ENCODE measurements at places on chromosomes 5 and 9. TPM values are rescaled to one million over a fixed set of nuclear protein-coding genes. Genes with fewer than 3 reads are reported as not detected.
A peak's percentile ranks its signal among the peaks of the same experiment; 100 is the strongest.

DNA sequence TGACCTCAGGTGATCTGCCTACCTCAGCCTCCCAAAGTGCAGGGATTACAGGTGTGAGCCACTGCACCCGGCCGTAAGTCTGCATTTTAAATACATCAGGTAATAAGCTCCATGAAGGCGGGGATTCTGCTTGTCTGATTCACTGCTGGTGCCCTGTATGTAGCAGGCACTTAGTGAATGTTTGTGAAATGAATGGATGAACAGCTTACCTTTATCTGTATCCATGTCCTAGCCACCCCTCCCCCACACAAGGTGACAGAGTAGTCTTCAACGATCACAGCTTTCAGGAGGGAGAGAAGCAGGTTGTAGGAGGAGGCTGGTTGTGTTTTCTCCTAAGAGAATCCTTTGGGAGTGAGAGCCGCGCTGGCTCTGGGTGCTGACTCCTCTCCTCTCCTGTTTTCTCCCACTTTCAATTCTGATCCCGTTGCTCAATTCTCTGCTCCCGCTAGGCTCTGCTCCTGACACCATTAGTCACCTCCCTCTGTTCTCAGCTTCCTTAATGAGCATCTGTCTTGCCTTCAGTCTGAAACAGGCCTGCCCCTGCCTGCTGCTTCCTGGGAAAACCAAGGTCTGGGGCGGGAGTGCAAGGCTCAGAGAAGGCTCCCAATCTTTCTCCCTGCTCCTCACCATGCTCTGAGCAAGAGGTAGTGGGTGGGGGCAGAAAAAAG lies 88.8 kb upstream of the CTNNA1 start:
- DNase-seq = no peak

- no peak for DNase-seq
These were observed 1.3 kb downstream of the PROB1 start for GRCh38 chr5:139393497-139394122.

GRCh38 chr5:133773247-133774202 lies 161.2 kb upstream of the FSTL4 start:
- peak; percentile 17 for DNase-seq

DNA sequence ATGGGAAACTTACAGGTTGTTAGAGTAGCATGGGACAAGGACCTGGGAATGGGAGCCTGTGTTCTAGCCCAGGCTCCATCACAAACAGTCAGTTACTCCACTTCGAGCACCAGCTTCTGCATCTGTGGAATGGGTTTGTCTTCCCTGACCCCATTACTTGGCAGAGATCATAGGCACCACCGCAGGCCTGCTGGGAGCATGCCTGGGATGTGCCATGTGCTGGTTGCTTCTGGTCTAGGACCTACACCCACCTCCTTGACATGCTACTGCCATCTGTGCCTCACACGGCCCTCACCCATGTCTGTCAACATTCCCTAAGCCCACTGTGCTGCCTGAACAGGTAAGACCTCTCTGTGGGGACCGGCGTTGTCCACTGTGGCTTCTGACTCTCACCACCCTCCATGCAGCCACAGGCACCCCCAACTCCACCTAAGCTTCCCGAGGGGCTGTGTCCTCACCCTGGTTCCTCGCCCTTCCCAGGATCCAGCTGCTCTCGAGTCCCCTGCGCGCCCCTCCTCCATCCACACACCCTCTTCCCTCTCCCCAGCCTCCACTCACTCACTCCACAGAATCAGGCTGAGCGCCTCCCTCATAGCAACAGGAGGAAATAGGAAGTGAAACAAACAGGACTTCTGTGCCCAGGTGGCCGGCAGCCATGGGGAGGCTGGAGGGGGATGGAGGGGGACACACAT lies 85.9 kb upstream of the FAM120A start:
- DNase-seq = peak; percentile 83

- DNase-seq = no peak
These were observed 204.1 kb downstream of the CD180 start for GRCh38 chr5:66992547-66992946.

DNA sequence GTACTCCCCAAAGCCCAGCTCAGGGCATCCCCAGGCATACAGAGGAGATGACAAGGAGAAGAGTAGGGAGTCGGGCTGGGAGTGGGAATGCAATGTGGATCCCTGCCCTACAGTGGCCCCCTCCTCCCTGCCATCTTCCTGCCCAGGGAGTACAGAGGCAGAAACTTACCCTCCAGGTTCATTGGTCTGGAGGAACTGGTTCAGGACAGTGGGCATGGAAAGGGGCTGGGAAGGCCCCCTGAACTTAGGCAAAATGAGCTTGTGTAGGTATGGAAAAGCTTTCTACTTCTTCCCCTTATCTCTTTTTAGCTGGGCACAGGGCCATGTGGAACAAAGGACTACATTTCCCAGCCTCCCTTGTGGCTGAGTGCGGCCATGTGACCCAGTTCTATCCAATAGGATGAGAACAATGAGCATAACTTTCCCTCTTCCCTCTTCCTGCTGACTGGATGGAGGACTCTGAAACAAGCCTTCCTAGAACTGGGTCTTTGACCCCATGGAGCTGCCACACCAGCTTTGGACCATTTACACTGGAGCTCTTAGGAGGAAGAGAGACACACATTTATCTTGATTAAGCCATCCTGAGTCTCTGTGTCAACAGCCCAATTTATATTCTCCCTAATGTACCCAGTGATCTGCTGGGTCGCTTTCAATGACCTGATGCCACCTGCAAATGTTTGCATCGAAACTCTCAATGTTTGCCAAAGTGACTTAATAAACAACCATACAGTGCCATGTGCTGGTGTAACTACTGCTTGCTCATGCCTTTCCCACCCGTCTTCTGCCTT lies 25.0 kb upstream of the HMCN2 start:
- DNase-seq = peak; percentile 72

GRCh38 chr5:111649516-111649915 lies 107.5 kb downstream of the NREP start:
- no peak for DNase-seq

GRCh38 chr9:120985819-120986222 lies 59.2 kb upstream of the TRAF1 start:
- DNase-seq = no peak

DNA sequence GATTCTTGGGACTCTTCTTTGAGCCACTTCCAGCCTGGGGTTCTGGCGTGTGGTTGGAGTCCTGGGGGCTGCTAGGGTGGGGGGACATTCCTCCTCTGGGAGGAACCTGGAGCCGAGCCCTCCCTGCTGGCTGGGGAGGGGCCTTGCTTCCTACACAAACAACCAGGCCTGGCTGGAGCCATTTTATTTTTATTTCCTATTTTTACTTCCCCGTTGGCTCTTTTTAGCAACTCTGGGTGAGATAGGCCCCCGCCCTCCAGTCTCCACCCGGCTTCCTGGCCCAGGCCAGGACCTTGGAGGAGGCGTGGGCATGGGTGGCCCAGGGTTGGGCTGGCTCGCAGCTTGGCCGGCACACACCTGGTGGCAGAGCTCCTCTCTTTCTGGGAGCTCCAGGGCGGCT lies 15.1 kb downstream of the RXRA start:
- DNase-seq = no peak

- DNase-seq = no peak
These were observed 351.9 kb upstream of the TNC start for GRCh38 chr9:115469841-115470240.

- DNase-seq = no peak
These were observed 9.6 kb upstream of the CATSPER3 start for GRCh38 chr5:134957920-134958608.

DNA sequence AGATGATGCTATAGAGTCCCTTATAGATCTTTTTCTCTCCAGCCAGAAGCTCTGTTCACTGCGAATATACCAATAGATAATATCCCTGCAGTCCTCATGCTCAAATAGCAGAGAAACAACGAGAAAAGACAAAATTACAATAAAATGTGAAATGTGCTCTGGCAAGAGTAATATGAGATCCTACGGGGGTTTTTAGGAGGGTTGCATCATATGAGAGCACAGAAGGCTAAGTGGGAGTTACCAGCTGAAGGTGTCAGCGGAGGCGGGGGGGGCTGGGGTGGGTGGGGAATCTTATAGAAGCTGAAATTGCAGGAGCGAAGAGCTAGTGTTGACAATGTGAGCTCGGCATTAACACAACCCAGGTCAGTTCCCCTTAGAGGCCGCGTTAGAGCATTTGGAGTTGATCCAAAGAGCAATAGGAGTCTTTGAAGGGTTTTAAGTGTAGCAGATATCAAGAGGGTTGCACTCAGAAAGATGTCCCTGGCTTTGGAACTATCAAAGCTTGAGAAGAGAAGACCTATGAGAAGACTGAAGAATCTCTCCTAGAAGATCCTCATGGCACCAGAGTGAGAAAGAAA lies 109.7 kb downstream of the BASP1 start:
- no peak for DNase-seq

- DNase-seq = no peak
These were observed 44.5 kb upstream of the C5orf47 start for GRCh38 chr5:173944511-173944910.

DNA sequence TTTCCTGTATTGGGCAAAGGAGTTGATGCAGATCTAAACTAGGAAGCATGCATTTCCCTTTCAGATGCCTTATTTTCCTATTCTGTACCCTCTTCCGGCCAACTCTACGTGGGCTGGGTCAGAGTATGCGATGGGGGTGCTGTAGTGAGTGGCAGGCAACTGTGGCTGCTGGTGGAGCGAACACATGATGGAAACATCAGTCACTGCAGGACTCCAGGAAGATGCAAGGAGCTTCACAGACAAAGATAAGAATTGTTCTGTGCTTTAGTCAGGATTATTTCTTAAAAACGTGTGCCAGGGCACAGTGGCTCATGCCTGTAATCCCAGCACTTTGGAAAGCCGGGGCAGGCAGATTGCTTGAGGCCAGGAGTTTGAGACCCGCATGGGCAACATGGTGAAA lies 75.1 kb downstream of the PSAT1 start:
- DNase-seq = no peak

DNA sequence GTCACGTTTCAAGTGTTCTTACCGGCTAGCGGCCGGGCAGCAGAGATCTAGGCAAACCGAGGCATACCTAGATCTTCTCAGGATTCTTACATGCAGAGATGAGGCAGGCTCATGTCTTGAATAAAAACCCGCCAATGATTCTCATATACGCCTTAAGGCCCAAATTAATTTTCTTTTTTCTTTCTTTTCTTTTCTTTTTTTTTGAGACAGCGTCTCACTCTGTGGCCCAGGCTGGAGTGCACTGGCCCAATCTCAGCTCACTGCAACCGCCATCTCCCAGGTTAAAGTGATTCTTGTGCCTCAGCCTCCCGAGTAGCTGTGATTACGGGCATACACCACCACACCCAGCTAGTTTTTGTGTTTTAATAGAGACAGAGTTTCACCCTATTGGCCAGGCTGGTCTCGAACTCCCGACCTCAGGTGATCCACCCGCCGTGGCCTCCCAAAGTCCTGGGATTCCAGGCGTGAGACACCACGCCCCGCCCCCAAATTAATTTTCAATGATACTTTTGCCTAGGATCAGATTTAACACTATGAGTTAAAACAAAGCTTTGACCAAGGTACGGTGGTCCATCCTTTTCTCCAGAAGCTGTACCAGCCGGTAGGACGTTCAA lies 1.5 kb downstream of the C9orf40 start:
- no peak for DNase-seq

GRCh38 chr5:150272531-150272930 lies 17.0 kb downstream of the CAMK2A start:
- peak; percentile 69 for DNase-seq

- no peak for DNase-seq
These were observed 265.8 kb upstream of the TRPC7 start for GRCh38 chr5:136631186-136631585.

- DNase-seq = no peak
These were observed 16.6 kb upstream of the DCAF12 start for GRCh38 chr9:34143116-34143515.

GRCh38 chr5:135491038-135491551 lies 38.9 kb upstream of the TIFAB start:
- DNase-seq = no peak

GRCh38 chr9:6014670-6015270 lies 654 bp downstream of the RANBP6 start:
- no peak for DNase-seq

- DNase-seq = peak; percentile 79
These were observed 464.5 kb downstream of the ICE1 start for GRCh38 chr5:5886812-5887486.

- DNase-seq = no peak
These were observed 305.0 kb downstream of the RAB3C start for GRCh38 chr5:58887721-58888409.

DNA sequence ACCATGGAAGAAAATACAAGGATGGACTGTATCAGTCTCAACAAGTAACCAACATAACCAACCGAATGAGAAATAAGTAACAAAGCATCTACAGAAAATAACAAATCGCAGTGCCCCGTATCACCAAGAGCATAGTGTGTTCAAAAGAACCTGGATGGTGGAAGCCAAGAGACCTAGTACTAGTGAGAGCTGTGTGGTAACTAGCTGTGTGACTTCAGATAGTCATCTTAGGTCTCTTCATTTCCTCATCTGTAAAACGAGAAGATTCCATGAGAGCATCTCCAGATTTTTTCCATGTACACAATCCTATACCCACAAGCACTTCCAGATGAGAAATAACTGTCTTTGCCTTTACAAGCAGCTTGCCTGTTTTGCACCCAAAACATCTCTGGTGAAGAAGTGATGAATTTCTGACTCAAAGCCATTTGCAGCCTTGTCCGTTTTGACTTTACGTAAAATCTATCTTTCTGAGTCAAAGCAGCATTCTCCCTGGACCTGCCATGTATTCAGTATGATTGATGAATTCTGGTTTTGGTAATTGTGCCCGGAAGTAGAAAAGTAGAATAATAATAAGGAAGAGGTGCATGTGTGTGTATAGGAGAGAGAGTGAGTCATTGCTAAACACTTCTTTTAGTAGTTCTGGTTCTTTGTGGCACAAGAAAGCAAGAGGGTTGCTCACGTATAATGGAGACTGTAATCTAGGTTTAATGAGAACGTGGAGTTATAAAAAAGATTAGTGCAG lies 41.0 kb downstream of the AOPEP start:
- no peak for DNase-seq

The BARX1 gene
- 1.2 TPM for total RNA-seq

The SLC34A1 gene
- total RNA-seq = not detected

The TOR4A gene
- total RNA-seq = 6.2 TPM

The PCDHB5 gene
- 2.9 TPM for total RNA-seq

The PCDHGA4 gene
- 2.3 TPM for total RNA-seq

The NUTM2G gene
- total RNA-seq = 0.57 TPM

The EIF4E1B gene
- total RNA-seq = 1.3 TPM

The TCOF1 gene
- 133 TPM for total RNA-seq

The HAVCR1 gene
- total RNA-seq = not detected

The MYMK gene
- total RNA-seq = not detected

The NEUROG1 gene
- total RNA-seq = not detected

The KCTD16 gene
- total RNA-seq = 0.11 TPM

The ATP10B gene
- total RNA-seq = 0.11 TPM
